Erythroblast (primary cell): ENCODE measurements at places on chromosomes 2 and 18.

- no peak for DNase-seq
These were observed 203.3 kb upstream of the SMAD2 start for GRCh38 chr18:48133671-48134251.

GRCh38 chr2:112481528-112482233 lies at the start of gene TTL:
TSS of gene TTL (plus strand) at chr2:112482156. CDS start at chr2:112482345, 189 bp downstream.
- DNase-seq: peak; percentile 80

GRCh38 chr18:34604591-34604990 lies 105.5 kb upstream of the DTNA start:
- DNase-seq: no peak

GRCh38 chr2:7867867-7868266 lies 814.0 kb upstream of the ID2 start:
- DNase-seq: no peak

DNA sequence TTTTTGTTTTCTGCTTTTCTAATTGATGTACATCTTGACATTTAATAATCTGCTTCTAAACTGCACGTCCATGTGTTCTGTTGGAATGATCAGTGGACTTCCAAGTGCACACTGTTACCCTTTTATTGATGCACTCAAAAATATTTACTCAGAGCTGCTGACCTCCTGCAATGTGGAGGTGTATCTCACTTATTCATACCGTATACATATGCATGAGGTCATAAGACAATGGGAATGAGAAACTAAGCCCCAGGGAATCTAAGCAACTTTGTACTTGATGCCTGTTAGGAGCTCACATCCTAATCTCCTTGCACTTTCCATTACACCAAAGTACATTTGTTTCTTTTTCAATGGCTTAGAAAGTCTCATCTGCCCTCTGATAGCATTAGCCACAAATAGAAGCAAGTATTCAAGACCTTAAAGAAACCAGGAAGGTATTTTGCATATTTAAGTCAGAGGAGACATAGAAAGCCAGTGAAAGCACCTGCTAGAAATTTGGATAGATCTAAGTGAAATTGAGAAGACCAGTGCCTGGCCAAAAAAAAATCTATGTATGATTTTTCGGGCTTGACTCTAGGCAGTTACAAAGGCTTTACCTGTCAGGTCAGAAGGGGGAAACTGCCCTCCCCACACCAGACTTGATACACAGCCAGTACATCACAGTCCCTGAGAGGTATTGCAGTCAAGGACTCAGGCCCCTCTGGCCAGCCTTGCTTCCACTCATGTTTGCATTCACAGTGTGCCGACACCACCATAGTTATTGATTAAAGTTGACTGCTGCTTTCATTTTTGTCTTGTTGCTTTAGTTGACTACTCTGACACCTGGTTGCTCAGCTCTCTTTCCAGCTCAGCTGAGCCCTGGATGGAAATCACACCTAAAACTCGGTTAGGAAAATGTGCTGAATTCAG lies 391.7 kb upstream of the CYRIA start:
- DNase-seq: no peak

DNA sequence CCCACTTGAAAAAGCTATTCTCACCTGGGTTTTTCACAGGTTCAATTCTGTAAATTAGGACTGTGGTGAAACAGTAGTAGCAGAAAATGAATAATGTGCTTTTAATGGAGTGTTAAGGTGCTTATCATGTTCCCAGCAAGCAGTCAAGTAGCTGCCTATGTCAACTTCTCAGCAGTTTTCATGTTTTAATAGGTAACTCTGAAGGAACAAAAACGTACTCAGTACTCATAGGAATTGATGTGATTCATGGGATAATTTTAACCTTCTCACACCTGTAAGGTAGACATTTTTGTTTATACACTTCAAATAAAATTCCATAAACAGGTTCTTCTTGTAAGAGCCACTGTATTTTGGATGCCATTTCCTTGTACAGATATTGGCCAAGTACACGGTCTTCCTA lies 801.6 kb downstream of the MBD2 start:
- no peak for DNase-seq

GRCh38 chr18:55328301-55328700 lies 259.7 kb downstream of the TCF4 start:
- no peak for DNase-seq

DNA sequence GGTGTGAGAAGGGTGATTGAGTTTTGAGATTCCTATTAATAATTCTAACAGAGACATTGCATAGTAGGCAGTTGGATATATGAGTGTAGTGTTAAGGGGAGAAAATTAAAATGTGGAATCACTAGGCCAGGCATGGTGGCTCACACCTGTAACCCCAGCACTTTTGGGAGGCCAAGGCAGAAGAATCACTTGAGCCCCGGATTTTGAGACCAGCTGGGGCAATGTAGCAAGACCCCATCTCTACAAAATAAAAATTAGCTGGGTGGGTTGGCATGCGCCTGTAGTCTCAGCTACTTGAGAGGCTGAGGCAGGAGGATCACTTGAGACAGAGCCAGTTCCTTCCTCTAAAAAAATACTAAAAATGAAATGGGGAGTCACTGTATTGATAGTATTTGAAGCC lies 150.6 kb downstream of the MCFD2 start:
- no peak for DNase-seq

GRCh38 chr2:15929861-15930260 lies 10.5 kb upstream of the MYCN start:
- no peak for DNase-seq

DNA sequence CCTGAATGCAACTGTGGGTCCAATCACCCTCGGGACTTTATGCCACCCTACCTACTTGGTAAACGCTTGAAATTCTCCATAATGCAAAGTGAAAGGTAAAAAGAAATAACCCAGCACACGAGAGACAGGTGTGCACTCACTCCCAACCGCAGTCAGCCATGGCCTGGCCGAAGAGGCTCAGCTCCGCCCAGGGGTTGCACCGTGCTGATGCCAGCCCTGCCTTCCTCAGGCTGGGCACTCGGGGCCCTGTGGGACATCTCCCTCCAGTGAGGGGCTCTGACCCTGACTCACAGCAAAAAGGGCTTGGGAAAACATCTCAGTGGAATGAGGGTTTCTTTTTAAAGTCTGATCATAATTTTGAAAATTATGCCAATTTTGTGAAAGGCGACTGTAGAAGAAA lies 13.3 kb downstream of the SLC66A2 start:
- no peak for DNase-seq

DNA sequence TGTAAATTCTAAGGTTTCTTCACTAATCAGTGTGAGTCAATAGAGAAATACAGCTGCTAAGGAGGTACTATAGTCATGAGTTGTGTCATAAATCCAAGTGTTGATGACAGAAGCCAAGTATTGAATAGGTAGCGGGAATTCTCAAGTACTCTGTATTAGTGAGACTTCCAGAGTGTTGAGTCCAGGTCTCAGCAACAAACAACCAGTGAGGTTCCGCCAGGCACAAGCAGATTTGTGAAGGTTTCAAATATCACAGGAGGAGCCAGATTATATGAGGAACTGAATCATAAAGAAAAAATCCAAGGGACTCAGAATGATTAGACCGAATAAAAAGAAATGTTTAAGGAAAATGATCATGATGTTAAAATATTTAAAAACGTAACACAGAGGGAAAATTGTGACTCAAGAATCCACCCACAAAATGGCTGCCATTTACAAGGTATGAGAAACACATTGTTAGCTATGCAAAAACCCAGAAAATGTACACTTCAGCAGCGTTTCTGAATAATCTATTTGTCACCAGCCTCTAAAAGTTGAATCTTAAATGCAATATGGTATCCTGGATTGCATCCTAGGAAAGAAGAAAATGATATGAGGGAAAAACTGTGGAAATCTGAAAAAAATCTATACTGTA lies 27.3 kb upstream of the EVA1A start:
- DNase-seq: no peak

DNA sequence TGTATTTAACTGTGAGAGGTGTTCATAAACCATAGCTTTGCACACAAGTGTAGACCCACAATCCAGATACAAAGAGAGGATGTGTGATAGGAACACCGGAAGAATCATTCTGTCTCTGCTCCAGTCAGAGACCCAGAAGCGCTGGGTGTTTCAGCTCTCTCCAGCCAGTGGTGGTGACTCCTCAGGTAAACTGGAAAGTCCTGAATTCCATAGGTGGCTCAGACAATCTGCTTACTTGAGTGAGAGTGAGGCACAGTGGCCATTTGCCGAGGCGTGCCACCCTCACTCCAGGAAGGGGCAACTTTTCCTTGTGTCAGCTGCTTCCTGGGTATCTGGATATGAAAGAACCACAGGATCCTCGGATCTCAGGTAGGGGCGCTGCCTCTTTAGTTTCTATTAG lies 171.5 kb downstream of the KCNS3 start:
- DNase-seq: no peak
